ENCODE measurements at places on chromosomes 2 and 18. TPM values are rescaled to one million over a fixed set of nuclear protein-coding genes. Genes with fewer than 3 reads are reported as not detected.

GRCh38 chr2:230578106-230578505 lies 134.5 kb upstream of the CAB39 start:
- peak; percentile 44 for DNase-seq

DNA sequence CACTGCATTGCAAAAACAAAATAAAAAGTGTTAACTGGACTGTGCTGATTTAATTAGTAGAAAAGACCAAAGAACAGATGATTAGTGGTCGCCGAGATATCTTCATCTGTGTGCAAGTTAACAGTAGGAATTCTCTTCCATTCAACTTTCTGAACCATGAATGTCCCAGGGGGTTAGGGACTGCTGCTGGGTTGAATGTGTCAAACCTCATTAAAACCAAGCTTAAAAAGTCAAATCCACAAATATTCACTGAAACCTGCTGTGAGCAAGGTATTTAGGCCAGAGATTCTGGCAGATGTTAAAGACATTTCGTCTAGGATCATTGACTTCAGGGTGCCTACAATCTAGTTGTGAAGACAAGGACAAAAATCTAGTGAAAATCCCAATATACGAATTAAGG lies 58.7 kb downstream of the STPG4 start:
- no peak for DNase-seq

DNA sequence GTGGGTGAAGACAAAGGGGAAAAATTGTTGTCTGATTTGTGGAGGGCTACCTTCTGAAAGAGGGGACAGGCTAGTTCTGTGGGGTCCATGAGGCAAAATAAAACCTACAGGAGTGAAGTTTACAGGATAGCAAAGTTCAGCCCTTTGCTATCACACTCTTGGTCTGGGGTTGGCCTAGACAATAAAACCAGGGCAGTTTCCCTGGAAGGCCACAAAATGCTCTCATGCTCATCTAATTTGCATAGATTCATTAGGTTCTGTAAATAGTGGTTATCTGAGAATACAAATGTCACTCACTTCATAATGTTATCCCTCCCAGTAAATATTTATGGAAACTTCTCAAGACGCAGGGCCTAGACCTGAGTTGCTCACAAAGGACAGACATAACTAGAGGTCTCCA lies 63.6 kb downstream of the INSIG2 start:
- DNase-seq, result no peak

Gene C2orf72
- total RNA-seq, result 0.48 TPM

Gene SNORC
- total RNA-seq, result 0.24 TPM

DNA sequence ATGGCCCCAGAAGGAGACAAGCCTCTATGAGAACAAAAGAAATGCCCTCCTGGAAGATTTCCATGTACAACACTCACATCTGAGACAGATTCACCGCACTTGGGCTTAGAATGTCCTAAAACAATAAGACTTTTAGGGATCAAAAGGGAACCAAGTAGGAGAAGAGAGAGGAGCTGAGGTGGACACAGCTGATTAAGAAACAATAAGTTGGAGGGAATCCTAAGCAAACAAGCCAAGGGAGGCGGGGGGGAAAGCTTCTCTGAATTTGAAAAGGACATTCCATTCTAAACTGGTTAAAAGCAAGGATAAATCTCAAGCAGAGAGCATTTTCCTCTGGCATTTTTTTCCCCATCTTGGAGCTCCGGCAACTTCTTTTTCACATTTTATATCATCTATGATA lies 9.9 kb downstream of the ACVR1 start:
- DNase-seq, result no peak

GRCh38 chr2:167181134-167181533 lies 292.9 kb downstream of the XIRP2 start:
- peak; percentile 27 for DNase-seq

GRCh38 chr2:157172239-157172638 lies 85.3 kb upstream of the GALNT5 start:
- no peak for DNase-seq

GRCh38 chr2:225400060-225400511 lies 576 bp downstream of the NYAP2 start:
- peak; percentile 62 for DNase-seq

Gene FHOD3
- total RNA-seq, result 13.7 TPM

DNA sequence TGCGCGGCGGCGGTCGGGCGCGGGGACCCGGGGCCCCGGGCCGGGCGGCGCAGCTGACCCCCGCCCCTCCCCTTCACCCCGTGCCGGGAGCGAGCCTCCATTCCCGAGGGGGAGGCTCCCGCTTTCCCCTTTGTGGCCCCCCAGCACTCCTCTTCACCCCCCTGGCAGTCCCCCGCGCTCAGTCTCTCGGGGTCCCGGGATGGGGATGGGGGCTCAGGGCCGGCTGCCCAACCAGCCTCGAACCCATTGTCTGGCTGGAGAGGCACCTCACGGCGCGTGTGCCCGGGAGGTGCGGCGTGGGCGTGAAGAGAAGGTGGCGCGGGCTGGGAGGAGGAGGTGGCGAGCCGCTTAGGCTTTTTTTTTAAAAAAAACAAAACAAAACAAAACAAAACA lies 748 bp downstream of the FMNL2 start:
- no peak for DNase-seq

Gene SLC23A3
- not detected for total RNA-seq

Gene CSRNP3
- total RNA-seq, result not detected

DNA sequence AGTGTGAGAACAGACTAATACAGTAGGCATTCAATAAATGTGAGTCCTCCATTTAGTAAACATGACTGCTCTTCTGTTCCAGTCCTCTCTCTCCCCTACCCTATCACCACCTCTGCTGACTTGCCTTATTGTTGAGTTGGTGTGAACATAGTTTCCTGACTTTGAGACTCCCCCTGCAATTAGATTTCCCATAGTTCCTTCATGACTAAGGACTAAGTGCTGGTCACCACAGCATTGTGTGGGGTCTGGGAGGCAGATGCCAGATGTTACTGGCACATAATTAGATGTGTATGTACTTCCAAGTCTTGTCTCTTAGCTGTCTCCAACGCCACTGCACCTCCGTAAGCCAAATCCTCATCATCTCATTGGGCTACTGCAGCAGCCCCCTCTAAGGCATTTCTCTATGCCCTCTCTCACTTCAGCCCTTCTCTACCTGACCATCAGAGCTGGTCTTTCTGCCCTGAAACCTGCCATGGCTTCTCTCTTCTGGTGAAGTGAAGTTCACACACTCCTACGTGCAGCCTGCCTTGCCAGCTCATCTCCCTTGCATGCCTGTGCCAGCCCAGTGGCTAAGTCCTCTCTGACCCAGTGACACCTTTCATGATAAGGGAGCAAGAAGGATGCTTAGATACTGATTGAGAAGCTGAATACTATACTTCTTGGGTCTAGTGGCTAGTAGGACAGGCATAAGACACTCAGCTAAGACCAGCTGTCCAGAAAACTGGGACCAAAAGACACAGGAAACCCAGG lies 81.6 kb upstream of the ALPP start:
- peak; percentile 15 for DNase-seq

Gene ARHGAP25
- total RNA-seq, result not detected

DNA sequence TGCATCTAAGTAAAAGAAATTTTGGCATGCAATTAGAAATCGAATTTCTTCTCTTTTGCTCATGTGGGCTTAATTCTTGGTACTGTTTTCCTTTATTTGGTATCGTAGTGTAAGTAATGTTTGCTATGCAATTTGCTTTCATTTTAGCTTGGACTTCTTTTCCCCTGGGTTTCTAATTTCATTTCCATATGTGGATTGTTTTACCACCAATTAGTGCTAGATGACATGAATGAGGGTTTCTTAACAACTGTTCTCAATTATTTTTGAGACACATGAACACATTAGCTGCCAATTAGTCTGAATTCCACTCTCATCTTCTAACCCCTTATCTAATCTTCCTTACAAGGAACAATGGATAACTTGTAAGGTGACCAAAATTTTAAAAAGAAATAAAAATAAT lies 1047.2 kb upstream of the PIK3C3 start:
- DNase-seq, result peak; percentile 31

GRCh38 chr18:32111706-32112105 lies 20.0 kb downstream of the RNF138 start:
- DNase-seq, result no peak

All from RPMI7951 (cell line).